GM23248 (cell line): ENCODE measurements at places on chromosomes 7 and 10.

DNA sequence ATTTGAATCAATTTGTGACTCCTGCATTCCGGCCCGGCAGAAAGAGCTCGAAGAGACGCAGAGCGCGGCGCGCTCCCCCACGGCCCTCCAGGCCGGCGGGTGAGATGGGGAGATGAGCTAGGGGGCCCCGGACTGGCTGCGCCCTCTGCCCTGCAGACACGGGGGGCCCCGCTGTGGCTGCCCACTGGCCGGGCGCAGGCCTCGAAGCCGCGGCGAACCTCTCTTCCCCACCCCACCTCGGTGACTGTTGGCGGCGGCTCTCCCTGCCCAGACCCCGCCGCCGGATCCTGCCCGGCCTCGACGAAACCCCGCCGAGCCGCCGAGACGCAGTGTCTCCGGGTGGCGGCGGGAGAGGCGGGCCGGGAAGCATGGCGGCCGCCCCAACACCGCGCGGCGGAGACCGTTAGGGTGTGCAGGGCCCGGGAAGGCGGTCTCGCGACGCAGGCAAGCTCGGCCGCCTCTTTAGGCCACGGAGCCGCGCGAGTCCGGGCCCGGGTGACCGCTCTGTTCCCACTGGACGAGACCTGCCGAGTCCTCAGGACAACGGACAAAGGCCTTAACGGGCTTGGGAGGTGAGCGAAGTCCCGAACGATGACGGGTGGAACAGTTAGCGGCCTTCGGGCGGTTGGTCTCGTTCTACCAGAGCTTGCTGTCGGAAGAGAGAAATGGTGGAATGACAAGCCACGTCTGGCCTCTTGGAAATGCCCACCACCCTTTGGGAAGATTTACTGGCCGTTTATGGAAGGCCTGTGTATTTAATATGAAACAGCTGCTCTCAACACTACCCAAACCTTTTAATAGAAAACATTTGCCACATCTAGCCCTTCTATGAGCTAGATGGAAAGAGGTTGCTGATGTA, 24.3 kb downstream of the NUP42 start:
- no peak for DNase-seq

GRCh38 chr10:79111427-79111826, 42.7 kb downstream of the ZMIZ1 start:
- DNase-seq: peak; percentile 84

DNA sequence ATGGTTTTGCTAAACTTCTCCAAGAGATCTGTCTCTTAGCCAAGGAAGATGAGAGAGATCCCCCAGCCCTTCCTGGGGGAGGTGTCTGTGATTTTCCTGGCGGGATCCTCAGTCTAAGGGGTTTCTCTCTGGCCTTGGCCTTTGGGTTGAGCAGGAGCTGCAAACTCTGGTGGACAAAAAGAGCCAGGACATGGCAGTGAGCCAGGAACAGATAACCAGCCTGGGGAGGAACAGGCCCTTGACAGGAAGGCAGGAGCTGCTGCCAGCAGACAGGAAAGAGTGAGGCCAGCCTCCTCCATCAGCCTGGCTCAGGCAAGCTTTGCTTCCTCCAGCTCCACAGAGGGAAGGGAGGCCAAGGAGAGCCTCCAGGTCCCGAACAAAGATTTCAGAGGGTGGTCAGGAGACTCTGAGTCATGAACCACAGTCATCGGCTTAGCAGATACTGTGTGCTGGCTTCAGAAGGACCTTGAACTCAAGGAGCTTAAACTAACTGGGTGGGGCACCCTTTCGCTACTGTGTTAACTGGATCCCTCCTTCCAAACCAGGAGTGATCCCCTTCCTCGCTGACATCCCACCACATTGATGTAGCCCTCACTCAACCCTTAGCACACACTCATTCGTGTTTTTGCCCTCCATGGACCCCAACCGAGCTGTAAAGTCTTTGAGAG, 34.7 kb downstream of the DDIT4 start:
- peak; percentile 91 for DNase-seq

DNA sequence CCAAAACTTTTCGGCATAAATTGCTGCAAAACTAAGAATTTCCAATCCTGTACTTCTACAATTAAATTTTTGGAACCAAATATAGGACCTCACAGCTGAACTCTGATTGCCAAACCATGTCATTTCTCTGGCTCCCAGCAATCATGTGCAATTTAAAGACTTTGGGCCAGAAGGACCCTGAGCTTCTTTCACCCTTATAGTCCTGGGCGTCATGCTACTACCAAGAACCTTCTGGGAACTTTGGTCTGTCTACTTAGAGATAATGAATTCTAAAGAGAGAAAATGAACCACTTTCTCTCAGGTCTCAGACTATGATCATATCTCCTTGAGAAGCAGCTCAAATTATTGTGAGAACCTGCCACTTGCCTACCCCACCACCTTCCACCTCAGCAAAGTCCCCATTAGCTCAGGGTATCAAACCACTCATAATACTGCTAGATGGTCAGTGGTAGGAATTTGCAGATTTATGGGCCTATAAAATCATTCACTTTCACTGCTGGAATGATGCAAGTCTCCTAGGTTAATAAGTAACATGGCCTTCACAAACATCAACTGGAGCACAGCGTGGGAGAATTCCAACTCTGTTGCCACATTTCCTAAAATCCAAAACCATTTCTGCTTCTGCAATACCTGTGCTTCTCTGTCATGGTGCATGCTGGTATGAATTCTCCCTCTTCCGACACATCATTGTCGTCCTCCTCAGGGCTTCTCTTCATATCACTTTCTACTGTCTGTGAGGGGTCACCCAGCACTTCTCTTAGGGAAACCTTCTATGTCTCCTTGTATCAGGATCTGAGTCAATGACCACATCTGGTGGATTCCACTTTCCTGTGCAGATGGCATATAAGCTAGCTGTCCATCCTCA, 6.6 kb upstream of the WDR91 start:
- DNase-seq: no peak

DNA sequence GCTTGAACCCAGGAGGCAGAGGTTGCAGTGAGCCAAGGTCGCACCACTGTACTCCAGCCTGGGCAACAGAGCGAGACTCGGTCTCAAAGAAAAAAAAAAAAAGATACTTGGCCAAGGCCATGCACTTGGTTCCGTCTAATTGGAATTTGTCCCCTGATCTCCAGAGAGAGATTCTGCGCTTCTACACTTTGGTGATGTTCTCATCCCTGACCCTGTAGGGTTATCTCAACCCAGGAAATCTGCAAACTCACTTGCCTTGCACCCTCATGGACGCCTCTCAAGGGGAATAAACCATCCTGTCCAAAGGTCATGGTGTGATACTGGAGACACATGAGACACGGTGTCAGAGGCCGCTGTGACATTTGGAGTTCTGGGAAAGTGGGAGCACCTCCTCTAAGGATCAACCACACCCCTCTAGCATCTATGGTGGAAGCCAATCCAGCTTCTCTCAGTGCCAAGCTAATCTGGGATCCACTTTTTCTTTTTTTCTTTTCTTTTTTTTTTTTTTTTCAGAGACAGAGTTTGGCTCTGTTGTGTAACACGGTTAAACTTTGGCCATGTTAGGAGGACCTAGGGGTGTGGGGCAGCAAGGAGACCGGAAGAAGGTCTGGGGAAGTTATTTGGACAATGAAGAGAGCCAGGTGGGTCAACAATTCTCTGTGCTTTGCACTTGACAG, 7.8 kb upstream of the POR start:
- no peak for DNase-seq

DNA sequence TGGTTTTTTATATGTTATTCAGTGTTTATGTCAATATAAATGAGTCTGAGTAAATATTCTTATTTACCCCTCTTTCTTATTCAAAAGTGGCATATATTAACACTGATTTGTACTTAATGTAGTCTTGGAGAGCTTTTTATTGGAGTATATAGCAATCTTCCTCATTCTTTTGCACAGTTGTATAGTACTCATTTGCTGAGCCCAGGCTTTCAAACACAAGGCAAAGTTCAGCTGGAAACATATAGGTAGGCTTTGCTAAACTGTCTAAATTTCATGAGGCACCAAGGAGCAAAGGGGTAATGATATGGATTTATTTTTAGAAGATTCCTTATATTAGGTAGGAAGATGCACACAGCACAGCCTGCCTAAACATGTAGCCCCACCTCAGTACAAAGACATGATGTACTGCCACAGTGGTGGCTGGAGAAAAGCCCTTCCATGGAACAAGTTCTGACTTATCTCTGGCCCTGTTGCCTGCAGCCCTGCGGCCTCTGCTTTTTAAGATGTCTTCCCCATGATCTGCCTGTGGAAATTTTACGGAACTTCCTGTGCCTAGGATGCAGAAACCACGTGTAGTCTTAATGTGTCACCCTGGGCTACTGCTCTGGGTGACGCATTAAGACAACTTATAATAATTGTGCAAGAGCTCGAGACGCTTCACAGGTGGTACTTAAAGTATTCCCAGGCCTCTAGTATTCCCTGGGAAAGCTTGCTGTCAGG, 9.6 kb upstream of the PDCD4 start:
- peak; percentile 32 for DNase-seq

DNA sequence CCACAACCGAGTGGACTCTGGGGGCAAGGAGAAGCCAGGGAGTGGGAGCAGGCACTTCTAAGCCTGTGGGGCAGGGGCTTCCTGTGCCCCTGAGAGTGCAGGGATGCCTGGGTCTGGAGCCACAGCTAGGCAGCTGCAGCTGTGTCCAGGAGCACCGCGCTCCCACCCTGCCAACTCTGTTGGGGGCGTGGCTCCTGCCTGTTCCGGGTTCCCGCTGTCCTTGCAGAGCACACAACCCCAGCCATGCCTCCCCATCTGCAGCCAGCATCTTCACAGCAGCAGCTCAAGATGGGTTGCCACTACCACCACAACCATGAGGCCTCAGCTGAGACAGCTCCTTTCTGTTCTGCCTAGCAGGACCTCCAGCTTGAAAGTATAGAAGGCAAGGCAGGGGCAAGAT, 8.6 kb downstream of the PAX4 start:
- DNase-seq: no peak

DNA sequence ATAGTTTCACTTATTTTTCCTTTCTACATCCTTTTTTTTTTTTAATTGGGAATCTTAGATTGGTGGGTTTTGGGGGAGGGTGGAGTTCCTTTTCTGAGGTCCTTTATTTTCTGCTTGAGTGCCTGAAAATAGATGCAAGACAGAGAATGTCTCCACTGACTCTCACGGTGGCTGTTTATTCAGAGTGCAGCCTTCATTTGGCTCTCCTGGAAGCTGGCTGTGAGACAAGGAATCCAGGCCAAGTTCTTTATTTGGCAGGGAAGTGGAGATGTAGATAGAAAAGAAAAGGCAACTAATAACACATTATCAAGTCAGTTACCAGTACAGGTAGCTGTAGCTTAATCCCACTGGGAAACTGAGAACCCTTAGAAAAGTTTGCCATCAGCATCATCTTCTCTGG, 118.6 kb downstream of the CNTNAP2 start:
- DNase-seq: no peak

DNA sequence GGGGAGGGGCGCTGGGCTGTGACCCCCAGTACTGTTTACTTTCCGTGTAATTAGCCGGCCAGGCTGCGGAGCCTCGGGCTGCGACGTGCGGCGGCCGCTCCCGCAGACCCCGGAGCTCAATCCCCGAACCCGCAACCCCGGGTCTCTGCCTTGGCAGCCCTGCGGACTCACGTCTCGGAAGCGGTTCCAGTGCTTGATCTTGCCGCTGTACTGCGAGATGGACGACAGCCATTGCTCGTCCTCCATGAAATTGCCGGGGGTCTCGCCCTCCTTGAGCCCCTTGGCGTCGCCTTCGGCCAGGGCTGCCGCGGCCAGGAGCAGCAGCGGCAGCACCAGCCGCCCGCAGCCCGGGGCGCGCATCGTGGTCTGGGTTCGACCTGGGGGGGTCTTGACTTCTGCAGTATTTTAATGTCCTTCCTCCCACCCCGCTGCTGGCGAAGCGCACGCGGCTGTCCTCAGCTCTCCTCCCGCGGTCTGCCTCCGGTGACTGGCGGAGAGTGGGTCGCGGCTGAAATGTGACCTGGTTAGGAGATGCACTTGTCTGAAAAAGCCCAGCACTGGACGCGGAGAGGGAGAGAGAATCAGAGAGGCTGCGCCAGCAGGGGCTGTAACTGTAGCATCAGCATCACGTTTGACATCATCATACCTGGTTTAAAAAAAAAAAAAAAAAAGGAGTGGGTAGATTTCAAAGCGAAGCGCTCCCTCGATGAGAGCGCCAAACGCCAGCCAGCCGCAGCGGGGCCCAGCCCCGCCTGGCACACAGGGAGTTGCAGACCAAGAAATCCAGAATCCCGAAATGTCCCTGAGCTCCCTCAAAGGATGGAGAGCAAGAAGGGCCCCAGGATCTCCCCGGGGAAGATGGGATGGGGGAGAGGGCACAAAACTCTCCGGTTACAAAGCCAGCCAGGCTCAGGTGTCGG, at the start of gene SPOCK2:
Gene SPOCK2, minus strand, starts transcription at position 583 of the 920 bp plus-strand sequence. Its CDS starts 223 bp downstream, at position 360.
- peak; percentile 39 for DNase-seq

DNA sequence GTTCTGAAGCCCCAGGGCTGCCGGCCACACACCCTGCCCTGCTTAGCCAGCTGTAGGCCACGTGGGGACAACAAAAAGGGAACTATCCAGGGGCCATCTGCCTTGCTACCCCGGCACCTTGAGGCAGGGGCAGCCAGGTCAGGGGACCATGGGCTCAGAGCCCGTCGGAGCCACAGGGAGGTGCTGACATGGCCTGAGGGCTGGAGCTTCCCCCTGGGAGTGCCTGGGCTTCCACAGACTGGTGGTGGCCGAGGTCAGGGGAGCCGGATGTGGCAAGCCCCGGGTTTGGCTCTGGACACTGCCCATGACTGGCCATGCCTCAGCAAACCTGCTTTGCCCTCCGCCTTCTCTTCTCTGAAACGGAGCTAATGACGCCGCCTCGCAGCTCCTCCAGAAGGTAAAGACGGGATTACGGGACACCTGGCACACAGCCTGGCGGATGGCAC, 178.5 kb downstream of the EBF3 start:
- DNase-seq: no peak

DNA sequence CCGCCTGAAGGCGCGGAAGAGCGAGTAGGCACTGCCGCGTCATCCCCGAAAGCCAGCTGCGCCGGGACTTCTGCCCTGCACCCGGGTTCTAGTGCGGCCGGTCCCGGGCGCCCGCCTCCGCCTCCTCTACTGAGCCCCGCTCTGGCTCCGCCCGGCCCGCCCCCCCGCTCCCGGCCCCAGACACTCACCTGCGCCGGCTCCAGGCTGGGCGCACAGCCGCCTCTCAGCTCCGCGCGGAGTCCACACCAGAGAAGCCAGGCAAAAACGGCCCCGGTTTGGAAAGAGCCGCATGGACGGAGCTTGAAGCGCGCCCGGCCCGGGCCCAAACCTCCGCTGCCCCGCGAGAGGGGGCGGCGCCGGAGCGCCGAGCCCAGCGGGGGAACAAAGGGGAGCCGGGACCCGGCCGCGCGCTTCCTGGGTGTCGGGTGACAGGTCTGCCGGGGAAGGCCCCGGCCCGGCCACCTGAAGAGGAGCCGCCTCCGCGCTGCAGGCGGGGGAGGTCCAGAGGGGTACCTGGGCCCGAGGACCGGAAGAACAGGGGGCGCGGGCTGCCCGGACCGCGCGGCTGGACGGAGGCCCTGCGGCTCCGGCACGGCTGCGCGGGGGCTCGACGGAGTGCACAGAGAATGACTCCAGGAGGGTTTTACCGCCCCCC, 168.2 kb downstream of the NRF1 start:
- DNase-seq: peak; percentile 52
